Sigmoid colon (tissue), 7 donors: ENCODE measurements at places on chromosomes 7 and 10. TPM values are rescaled to one million over a fixed set of nuclear protein-coding genes. Genes with fewer than 3 reads are reported as not detected.

DNA sequence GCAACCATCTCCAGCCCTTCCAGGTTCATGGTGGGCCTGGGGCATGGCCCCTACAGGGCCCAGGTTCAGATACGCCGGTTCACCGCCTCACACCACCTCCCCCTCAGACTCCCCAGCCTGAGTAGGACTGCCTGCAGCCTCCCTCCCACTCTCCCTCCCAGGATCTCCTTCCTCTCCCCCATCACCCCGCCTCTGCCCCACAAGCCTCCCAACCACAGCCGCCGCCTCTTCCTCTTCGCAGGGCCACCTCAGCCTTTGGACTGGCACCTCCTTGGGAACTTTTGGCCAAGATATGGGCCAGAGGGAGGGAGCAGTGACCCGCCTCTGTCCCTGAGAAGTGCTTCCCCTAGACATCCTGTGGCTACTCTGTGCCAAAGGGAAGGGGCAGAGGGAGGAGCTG, 9.3 kb downstream of the KCNIP2 start:
- DNase-seq, result no peak

- DNase-seq, result no peak
These were observed 10.4 kb downstream of the TM9SF3 start for GRCh38 chr10:96576277-96576980.

- no peak for DNase-seq
These were observed 1.1 kb upstream of the DNAAF5 start for GRCh38 chr7:725223-726005.

DNA sequence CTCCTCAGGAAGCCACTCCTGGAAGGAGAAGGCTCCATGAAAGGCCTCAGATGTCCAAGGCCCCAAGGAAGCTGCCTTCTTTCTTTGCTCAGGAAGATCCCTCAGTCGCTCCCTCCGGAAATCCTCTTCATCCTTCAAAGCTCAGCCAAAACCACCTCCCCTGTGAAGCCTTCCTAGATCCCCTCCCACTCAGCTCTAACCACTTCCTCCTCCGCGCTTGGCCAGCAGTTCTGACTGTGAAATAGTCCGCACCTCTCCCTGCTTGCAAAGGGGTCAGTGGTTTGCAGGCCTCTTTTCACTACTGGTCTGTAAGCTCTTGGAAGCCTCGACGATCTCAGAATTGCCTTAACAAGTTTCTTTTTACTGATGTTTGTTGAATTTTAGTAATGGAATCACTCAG, 23.9 kb downstream of the PYROXD2 start:
- DNase-seq, result no peak

GRCh38 chr7:107850643-107851042, 40.3 kb upstream of the DLD start:
- DNase-seq, result no peak

DNA sequence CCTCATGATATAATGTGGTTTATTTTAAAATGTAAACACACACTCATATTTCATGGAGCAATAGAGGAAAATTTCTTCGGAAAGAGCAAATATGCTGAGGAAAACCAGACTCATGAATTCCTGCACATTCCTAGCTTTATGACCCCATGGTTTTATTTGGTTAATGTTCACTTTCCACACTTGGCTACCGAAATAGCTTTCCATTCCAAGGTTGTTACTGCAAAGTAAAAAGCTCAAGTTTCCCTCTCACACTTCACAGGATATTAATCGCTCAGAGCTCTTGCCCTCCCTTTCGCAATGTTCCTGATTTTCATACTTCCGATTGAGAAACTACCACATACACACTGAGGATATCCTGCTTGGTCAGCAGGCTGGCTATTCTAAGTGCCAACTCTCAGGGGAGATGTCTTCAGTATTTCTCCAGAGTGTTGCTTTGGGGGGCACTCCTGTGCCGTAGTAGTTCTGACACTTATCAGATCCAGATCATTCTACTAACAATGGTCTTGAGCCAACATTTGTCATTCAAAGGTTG, 77.5 kb upstream of the STEAP1B start:
- peak; percentile 79 for DNase-seq

DNA sequence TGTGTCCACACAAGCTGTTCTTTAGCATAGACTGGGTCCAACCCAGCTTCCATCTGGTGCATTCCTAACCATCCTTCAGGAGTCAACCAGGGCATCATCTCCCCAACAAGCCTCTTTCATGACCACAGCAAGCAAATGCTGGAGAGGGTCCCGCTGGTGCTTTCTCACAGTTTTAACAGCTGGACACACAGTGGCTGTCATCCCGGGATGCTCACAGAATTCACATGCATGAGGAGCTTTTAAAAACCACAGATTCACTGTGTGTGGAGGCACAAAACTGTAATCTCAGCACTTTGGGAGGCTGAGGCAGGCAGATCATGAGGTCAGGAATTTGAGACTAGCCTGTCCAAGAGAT, 6.4 kb upstream of the CYP3A7 start:
- no peak for DNase-seq

DNA sequence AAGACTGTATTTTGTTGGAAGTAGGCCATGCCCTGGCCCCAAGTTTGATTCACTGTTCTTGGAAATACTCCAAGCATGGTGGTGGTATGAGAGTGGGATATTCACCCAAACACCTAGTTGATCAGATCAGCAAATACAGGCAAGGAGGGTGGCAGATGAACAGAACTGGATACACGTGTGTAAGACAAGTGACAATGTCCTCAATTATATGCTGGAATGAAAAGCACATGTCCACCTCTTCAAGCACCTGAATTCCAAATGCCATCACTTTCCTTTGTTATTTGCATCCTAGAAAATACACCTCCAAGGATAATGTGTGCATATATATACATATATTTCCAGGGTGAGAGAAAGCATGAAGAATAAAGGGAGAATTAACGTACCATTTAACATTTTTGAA, 131.8 kb upstream of the ZEB1 start:
- DNase-seq, result no peak

GRCh38 chr7:129865925-129866201, 86.9 kb downstream of the UBE2H start:
- DNase-seq, result no peak

GRCh38 chr7:26699766-26700165, 164.6 kb downstream of the SKAP2 start:
- no peak for DNase-seq

DNA sequence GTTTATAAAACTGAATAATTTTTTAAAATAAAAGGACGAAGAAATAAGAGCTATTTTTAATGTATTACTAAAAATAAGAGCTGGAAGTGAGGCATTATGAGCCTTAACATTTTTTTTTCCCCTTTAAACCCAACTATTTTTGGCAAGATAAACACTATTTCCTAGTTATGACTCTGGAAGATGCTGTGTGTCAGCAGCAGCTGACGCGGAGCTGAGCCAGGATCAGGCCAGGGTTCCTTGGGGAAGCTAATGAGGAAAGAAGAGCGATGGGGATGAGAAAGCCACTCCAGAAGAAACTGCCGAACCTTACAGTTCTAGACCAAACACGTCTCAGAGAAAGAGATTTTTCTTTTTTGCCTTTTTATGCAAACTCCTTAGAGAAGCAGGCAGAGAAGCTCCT, 85.9 kb downstream of the USP6NL start:
- peak; percentile 84 for DNase-seq

- DNase-seq, result no peak
These were observed 53.4 kb downstream of the TMEM209 start for GRCh38 chr7:130151591-130152492.

- no peak for DNase-seq
These were observed 479.7 kb downstream of the ATRNL1 start for GRCh38 chr10:115572740-115573455.

DNA sequence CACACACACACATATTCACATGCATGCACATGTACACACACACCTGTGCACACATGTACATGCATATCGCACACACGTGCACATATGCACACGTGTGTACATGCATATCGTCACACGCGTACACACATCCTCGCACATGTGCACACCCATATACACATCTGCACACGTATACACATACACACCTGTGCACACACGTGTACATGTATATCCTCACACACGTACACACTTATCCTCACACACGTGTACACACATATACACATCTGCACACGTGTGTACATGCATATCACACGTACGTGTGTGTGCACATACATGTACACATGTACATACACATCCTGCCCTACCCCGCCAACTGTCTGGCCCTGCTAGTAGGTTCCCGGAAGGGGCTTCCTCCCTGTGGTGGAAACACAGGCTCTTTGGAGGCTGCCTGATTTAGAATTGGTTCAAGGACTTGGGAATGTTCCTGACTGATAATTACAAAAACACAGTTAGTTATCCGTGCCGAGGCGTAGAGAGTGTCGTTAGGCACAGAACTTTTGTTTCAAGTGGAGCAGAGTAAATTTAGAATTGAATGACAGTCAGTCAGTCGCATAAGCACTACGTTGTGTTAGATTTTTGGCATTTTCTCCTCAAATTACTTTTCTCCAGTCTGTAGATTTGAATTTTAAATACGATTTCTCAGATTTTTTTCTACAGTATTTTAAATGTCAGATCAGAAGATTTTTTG, 18.5 kb upstream of the PRKAR1B start:
- peak; percentile 50 for DNase-seq

DNA sequence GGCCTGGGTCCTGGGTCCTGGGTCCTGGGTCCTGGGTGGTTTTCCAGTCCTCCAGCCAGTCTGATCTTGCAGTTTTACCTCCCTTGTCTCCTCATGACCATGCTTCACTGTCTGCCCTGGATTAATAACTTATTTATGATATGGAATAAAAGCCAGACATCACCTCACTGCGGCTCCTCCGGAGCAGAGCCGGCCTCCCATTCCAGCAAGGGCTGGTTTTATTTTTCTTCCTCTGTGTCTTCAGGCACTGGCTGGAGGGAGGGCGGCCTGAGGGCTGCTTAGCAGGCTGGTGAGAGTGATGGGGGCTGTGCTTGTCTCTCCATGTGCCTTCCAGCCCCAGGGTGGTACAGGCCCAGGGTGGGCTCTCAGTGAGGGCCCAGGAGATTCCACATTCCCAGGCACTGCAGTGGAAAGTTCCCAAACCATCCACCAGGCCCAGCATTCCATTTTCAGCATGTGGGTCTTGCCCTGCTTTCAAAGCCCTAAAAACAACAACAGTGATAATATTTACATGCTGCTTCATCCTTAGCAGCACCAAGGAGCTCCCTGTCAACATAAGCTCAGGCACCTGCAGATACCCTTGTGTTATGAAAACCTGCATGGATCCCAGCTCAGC, 12.6 kb downstream of the ADAMTS14 start:
- no peak for DNase-seq

GRCh38 chr7:106947244-106947728, 82.2 kb downstream of the PIK3CG start:
- DNase-seq, result no peak

- no peak for DNase-seq
These were observed 251.0 kb downstream of the NSUN6 start for GRCh38 chr10:18400201-18400905.

GRCh38 chr7:44964384-44964830, 14.4 kb downstream of the MYO1G start:
- DNase-seq, result no peak

- no peak for DNase-seq
These were observed 11.3 kb downstream of the MRPS33 start for GRCh38 chr7:141003172-141004065.

GRCh38 chr7:132084776-132085388, 491.4 kb downstream of the PLXNA4 start:
- DNase-seq, result peak; percentile 4

- DNase-seq, result no peak
These were observed 8.9 kb downstream of the LRRC72 start for GRCh38 chr7:16535500-16535899.

- no peak for DNase-seq
These were observed 55.6 kb downstream of the CRTAC1 start for GRCh38 chr10:97974526-97975525.

- DNase-seq, result no peak
These were observed 5.2 kb upstream of the NPSR1 start for GRCh38 chr7:34652809-34653208.

DNA sequence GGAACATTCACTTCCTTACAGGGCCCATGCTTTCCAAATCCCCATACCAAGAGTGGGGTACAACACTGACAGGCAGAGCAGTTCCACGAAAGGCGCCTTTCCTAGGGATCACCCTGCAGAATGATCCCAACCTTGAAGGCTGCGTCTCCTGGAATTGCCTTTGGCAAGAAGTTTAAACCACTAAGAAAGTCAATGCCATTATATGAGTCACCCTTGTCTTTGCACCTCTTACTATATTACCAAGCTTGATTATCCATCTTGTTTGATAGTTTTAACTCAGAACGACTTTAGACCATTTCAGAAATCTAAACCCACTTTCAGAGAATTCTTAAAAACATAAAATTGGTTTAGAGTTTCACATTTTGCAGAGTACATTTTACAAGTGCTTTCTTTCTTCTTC, 282.1 kb downstream of the ARHGAP12 start:
- no peak for DNase-seq

GRCh38 chr7:22586101-22586785, 86.3 kb upstream of the STEAP1B start:
- DNase-seq, result no peak

NUPR2 gene
- total RNA-seq, result not detected

NOS3 gene
- total RNA-seq, result 7.2 TPM

ANLN gene
- total RNA-seq, result 3.7 TPM

SPDYE2 gene
- not detected for total RNA-seq

CHAT gene
- total RNA-seq, result not detected

PDE1C gene
- 19.4 TPM for total RNA-seq
